ENCODE measurements at places on chromosomes 2 and 18.
A peak's percentile ranks its signal among the peaks of the same experiment; 100 is the strongest.

GRCh38 chr18:35407871-35408481 is 30.8 kb upstream of the ZNF396 start:
- H3K27ac ChIP-seq: no peak overlapping the region
- no peaks in the 10 kb centered on the region for H3K27me3 ChIP-seq
- no peaks in the 10 kb centered on the region for H3K36me3 ChIP-seq
- H3K4me3 ChIP-seq: no peak overlapping the region

DNA sequence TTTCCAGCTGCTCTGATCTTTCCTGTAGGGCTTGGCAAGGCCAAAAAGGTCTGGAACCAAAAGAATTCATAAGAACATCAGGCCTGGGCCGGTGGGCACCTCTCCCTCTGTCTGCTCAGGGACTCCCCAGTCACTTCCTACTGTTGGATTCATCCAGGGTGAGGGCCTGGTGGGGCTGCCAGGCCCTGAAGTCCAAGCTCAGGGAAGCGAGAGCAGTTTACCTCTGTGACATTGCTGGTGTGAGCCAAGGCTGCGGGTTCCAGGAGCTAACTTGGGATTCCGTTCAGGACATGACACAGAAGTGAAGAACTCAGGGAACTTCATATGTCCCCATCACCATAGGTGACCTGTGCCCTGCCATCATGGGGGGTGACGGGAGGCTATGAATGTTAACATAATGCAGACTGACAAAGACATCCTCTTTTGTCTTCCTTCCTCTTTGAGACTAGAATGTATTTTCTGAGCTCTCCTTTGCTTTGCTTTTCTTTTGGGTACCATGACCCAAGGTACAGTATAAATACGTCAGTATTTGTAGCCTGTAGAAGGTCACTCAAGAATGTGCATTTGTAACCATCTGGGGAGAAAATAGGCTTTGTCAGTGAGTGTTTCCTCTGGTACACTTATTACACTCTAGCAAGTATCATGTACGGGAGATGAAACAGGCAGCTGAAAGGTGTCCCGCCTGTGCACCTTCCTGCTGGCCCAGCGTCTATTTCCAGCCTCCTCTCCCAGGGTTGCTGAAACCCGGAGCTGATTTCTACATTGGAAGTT is 130.5 kb upstream of the SLC1A4 start:
- no peaks in the 10 kb centered on the region for H3K27me3 ChIP-seq
- H3K27ac ChIP-seq: peak overlapping the region; percentile 73
- DNase-seq: no peak

GRCh38 chr18:66872277-66872676 is 268.4 kb upstream of the CDH19 start:
- no peaks in the 10 kb centered on the region for H3K27me3 ChIP-seq
- DNase-seq: no peak
- no peaks in the 10 kb centered on the region for H3K36me3 ChIP-seq
- no peak overlapping the region for H3K27ac ChIP-seq
- H3K4me3 ChIP-seq: no peak overlapping the region

GRCh38 chr18:58321986-58322385 is 278.0 kb downstream of the NEDD4L start:
- H3K36me3 ChIP-seq: no peaks in the 10 kb centered on the region
- peak overlapping the region; percentile 15 for H3K27ac ChIP-seq
- H3K27me3 ChIP-seq: no peaks in the 10 kb centered on the region
- H3K4me3 ChIP-seq: no peak overlapping the region
- peaks cover 27% of the 10 kb centered on the region for H3K4me1 ChIP-seq

DNA sequence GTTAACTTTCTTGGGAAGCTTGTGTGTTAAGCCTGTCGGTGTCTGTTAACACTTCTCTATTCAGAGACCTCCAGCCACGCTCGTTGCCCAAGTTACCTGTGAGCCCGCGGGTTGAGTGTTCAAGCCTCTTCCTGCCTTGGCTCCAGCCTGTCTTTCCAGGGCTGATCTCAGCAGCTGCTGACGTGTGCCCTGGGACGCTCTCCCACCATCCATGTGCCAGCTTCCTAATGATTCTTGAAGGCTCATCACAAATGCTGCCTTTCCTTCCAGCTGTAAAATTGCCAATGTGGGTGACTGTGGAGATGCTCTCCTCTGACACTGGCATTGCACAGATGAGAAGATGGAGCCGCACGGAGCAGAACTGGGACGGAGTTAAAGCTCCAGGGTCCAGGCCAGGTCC is 6.1 kb downstream of the RNF144A start:
- peaks cover 13% of the 10 kb centered on the region for H3K4me1 ChIP-seq
- no peak overlapping the region for H3K27ac ChIP-seq
- no peak overlapping the region for H3K4me3 ChIP-seq
- no peak for DNase-seq

GRCh38 chr2:179376881-179377280 is 112.2 kb upstream of the SESTD1 start:
- H3K27ac ChIP-seq: no peak overlapping the region
- H3K36me3 ChIP-seq: no peaks in the 10 kb centered on the region
- no peak for DNase-seq
- H3K4me3 ChIP-seq: no peak overlapping the region
- no peaks in the 10 kb centered on the region for H3K27me3 ChIP-seq
- H3K4me1 ChIP-seq: no peaks in the 10 kb centered on the region

DNA sequence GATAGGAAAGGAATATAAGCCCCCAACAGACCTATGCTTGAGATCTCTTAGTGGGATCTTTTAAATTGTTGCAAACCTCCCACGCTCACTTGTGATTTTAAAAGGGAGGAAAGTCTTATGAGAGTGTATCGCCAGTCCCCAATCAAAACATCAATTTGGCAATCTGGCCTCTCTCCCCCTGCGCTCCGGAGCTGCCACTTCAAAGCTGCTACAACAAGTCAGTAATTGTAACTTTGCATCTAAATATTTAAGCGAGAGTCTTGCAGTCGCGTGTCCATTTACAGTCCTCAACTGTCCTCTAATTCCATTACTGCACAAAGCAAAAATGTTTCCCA is 8.4 kb downstream of the PAX3 start:
- H3K4me1 ChIP-seq: no peaks in the 10 kb centered on the region
- peaks cover 54% of the 10 kb centered on the region for H3K27me3 ChIP-seq
- no peak overlapping the region for H3K4me3 ChIP-seq
- no peak overlapping the region for H3K27ac ChIP-seq
- no peaks in the 10 kb centered on the region for H3K36me3 ChIP-seq
- DNase-seq: no peak

DNA sequence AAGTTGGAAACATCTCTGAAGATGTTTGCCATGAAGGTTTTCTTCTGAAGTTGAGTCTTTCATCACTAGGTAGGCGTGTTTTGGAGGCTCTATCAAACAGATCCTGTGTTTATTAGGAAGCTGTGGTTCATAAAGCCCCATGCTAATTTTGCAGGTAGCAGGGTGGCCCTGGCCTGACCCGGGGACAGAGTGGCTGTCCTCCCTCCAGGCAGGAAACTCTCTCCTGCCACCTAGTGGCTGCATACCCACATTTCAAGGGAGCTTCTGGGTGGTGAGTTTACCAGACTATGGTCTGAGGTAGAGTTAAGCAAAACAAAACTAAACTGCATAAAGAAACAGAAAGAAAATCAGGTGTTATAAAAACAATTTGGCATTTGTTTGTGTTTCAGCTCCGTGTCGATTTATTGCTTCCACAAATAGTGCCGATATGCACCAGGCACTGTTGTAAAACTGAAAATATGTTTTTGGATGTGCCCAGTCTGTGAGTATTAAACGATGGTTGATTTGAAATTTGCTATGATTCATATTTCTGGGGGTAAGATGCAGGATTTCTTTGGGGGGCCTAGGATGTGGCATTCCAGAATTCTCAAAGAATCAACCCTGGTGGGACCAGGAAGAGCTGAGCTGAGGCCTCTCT is 26.0 kb upstream of the IL37 start:
- H3K4me1 ChIP-seq: no peaks in the 10 kb centered on the region
- DNase-seq: peak; percentile 3
- no peaks in the 10 kb centered on the region for H3K36me3 ChIP-seq
- H3K27me3 ChIP-seq: no peaks in the 10 kb centered on the region
- no peak overlapping the region for H3K4me3 ChIP-seq
- H3K27ac ChIP-seq: no peak overlapping the region

DNA sequence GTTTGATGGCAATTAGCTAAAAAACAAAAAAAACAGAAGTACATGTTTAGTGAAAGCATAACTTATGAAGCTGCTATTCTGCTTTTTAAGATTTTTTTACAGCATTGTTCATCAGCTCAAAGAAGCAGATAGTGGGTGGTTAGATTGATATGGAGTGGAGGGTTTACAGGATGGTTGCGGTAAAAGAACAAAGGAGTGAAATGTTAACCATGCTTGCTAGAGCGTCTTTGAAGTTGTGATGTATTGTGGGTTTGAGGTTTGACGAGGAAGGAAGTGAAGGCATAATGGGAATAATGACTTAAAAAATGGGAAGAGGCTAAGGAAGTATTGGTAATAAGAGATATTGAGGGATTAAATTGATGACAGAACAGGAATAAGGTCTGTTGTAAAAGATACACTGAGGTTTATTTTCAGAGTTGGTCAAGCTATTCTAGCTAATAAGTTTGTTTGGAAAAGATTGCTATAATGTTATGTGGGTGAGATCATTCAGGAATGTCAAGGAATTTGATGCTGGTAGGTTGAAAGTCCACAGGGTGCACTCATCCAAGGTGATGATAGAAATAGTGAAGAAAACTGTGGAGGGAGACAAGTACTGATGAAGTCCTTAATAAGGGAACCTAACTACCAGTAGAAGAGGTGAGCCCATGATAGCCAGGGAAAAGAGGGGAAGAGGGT is 14.6 kb downstream of the SPOPL start:
- H3K36me3 ChIP-seq: no peaks in the 10 kb centered on the region
- DNase-seq: no peak
- no peak overlapping the region for H3K27ac ChIP-seq

- H3K4me1 ChIP-seq: no peaks in the 10 kb centered on the region
- DNase-seq: no peak
- no peak overlapping the region for H3K27ac ChIP-seq
- no peak overlapping the region for H3K4me3 ChIP-seq
Measured at GRCh38 chr2:171227066-171227782, 66.5 kb upstream of the TLK1 start.
